ENCODE measurements at places on chromosomes 16 and 17. TPM values are rescaled to one million over a fixed set of nuclear protein-coding genes. Genes with fewer than 3 reads are reported as not detected.

OTOP3 gene
- total RNA-seq: 0.05 TPM

NDRG4 gene
- total RNA-seq: 26.9 TPM

TRAF4 gene
- total RNA-seq: 79.3 TPM

PHF23 gene
- 91.8 TPM for total RNA-seq

CTRL gene
- total RNA-seq: 1.8 TPM

CCDC182 gene
- not detected for total RNA-seq

PIRT gene
- total RNA-seq: not detected

AKAP1 gene
- total RNA-seq: 54.4 TPM

LSM12 gene
- total RNA-seq: 50.2 TPM

SEPTIN12 gene
- total RNA-seq: not detected

SOX9 gene
- 10.8 TPM for total RNA-seq

LONP2 gene
- total RNA-seq: 29.8 TPM

MAPT gene
- total RNA-seq: 2.1 TPM

ALOX12B gene
- 1.7 TPM for total RNA-seq

FOXN1 gene
- total RNA-seq: 0.06 TPM

TP53TG3 gene
- total RNA-seq: 0.60 TPM

TMC7 gene
- total RNA-seq: 7.2 TPM

ATP2A1 gene
- total RNA-seq: 1.9 TPM

NPTX1 gene
- total RNA-seq: 156 TPM

KRTAP2-1 gene
- total RNA-seq: not detected

Data from A549 treated with CORT108297 at 1 μM for 4 hours (cell line).